ENCODE measurements at places on chromosomes 7 and 10. TPM values are rescaled to one million over a fixed set of nuclear protein-coding genes. Genes with fewer than 3 reads are reported as not detected.

DNA sequence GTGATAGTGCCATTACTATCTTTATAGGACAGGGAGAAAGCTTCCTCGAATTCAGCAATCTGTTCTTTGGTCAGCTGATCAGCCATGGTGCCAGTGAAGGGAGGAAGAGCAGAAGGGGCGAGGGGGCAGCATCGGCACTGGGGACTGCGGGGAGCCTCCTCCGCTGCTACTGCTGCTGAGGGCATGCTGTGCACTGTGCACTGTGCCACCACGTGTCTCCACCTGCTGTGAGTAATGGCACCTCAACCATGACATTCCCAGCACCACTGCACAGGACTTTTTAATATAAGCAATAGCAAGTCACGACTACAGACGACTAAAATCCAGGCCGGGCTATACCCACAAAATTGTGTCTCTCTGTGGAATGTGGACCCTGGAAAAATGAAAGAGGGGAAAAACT lies 105.0 kb upstream of the LANCL2 start:
- DNase-seq: no peak

- no peak for DNase-seq
Measured at GRCh38 chr7:19248115-19248514, 102.9 kb upstream of the FERD3L start.

- no peak for DNase-seq
Measured at GRCh38 chr10:102147561-102147960, 4.6 kb upstream of the NOLC1 start.

DNA sequence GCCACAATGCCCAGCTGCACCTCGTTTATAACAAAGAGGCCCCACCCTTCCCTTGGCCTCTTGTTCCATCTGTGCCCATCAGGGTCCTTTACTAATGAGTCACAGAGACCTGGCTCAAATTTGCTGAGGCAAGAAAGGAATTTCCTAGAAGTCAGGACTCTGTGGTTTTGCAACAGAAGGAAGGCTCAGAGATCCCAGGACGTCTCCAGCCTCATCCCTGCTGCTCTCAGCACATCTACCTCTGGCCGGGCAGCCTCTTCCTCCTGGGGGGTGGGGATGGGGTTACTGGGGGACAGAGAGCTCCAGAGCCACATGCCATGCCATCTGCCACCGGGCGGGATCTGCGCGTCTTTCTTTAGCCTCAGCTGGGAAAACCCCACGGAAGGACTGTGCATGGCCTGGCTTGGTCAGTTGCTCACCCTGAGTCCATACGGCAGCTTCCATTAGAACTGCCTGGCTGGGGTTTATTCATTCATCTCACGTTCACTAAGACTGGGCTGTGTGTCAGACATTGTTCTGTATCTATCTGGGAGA lies 41.9 kb upstream of the PSMG3 start:
- no peak for DNase-seq

- no peak for DNase-seq
Measured at GRCh38 chr7:28856656-28857055, 101.5 kb downstream of the TRIL start.

- no peak for DNase-seq
Measured at GRCh38 chr7:250523-250922, 39.4 kb upstream of the FOXL3 start.

- no peak for DNase-seq
Measured at GRCh38 chr7:33191340-33191739, 62.0 kb downstream of the BBS9 start.

GRCh38 chr10:96614515-96614914 lies 27.7 kb upstream of the TM9SF3 start:
- DNase-seq: no peak

DNA sequence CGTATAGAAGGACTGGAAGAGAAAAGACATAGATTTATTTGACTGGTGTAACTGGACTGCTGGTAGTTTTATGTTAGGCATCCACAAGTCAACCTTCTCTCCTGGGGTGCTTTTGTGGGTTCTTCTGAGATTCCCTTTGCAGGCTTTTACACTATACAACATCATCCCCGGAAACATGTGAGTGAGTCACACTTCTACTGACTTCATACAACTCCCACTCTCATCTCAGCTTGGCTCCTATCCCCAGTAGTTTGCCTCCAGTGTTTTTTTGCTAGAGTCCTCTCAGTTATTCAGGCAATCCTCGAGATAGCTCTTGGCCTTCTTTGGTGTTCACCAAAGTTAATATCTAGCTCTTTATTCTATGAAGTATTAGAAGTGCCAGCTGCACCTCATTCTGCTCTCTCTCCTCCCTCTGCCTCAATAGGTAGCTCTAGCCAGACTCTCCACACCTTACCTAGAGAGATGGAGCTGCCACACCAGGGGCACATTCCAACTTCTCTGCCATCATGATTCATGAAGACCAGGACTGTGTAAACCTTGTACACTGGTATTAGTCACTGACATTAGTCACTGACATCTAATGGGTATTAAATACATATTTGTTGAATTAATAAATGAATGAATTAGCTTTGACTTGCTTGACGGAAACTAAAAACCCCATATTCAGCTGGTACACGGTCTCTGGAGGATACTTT lies 281.9 kb downstream of the PPP1R3A start:
- no peak for DNase-seq

- DNase-seq: no peak
Measured at GRCh38 chr7:129498021-129498420, 4.3 kb upstream of the SMKR1 start.

DNA sequence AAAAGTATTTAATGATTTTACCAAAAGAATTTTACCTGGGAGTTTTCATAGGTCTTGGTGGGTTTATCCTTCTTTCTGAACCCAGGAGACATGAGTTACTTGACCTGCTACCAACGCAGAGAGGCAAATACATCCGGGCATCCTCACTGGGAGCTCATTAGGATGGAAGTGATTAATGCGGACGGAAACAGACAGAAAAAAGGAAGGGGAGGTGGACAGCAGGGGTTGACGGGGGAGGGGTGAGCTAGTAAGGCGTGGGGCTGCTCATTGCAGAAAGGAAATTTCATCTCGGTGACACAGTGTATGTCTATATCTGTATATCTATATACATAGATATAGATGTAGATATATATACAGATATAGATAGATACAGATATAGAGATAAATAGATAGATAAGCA lies 408.2 kb upstream of the ADARB2 start:
- DNase-seq: no peak

OPN4 gene
- 0.34 TPM for total RNA-seq

INSYN2A gene
- 0.11 TPM for total RNA-seq

ANKRD61 gene
- total RNA-seq: not detected

GOLGA7B gene
- 19.4 TPM for total RNA-seq

BLOC1S2 gene
- 49.6 TPM for total RNA-seq
